ENCODE measurements at places on chromosomes 5 and 9. TPM values are rescaled to one million over a fixed set of nuclear protein-coding genes. Genes with fewer than 3 reads are reported as not detected.
A peak's percentile ranks its signal among the peaks of the same experiment; 100 is the strongest.

Gene SLC6A3
- not detected for total RNA-seq

DNA sequence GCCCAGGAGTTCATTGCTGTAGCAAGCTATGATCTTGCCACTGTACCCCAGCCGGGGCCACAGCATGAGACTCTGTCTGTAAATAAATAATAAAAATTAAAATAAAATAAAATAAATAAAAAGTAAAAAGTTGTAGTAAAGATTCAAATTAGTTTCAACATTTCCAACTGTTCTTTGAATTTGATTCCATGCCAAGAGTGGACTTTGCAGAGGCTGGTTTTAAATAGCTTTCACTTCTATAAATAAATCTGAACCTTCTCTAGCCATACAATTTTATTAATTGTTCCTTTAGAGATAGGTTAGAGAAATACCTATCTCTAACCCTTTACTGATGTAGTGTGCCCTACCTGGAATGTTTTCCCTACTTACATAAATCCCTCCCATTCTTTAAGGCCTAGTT, 129.7 kb upstream of the SLIT3 start:
- DNase-seq = no peak

Gene EPB41L4A
- 10.5 TPM for total RNA-seq

GRCh38 chr9:130444565-130445221, at the start of gene ASS1:
Gene ASS1, plus strand, starts transcription at chr9:130444961. Its CDS starts 7,268 bp downstream, at chr9:130452229.
- DNase-seq = peak; percentile 81

- DNase-seq = no peak
Observed at GRCh38 chr9:91150273-91150997, 211.3 kb downstream of the AUH start.

Gene SRD5A1
- total RNA-seq = 29.9 TPM

Gene INSL6
- total RNA-seq = not detected

GRCh38 chr9:99069546-99069945, 35.4 kb upstream of the TGFBR1 start:
- DNase-seq = no peak

Gene DBH
- total RNA-seq = not detected

Gene SLC34A1
- not detected for total RNA-seq

GRCh38 chr5:6719896-6720560, 6.8 kb downstream of the TENT4A start:
- DNase-seq = peak; percentile 29

GRCh38 chr9:88748566-88749261, 213.7 kb downstream of the NXNL2 start:
- no peak for DNase-seq

Gene BSPRY
- total RNA-seq = 0.32 TPM

GRCh38 chr9:129650680-129651235, 8.8 kb upstream of the ASB6 start:
- no peak for DNase-seq

DNA sequence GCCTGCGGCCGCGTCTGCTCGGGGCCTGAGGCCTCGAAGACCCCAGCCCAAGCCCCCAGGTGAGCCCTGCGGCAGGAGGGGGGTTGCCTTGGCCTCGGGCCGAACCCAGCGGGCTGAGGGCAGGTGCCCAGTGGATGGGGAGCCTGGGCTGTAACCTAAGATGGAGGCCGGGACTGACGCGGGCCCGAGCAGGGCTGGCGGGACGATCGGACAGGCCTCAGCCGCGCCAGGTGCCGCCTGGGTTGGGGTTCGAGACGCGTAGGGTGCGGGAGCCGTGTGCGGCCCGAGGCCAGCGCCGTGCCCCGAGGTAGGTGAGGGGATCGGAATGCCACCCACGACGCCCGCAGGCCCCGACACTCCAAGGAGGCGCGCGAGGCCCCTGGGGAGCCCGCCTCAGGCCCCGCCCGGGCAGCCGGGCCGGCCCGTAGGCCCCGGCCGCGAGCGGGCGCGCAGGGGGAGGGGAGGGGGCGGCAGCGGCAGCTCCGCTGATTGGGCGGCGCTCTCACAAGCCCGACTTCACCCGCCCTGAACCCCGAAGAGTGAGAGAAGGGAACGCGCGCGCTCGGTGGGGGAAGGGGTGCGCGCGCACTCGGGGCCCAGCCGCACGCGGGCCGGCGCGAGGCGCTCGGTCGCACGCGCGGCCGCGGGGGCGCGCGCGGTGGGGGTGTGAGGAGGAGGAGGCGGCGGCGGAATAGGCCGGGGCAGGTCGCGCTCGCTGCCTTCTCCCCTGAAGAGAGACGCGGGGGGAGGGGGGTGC, at the start of gene NSD1:
TSS of gene NSD1 (plus strand) at position 678 of the 757 bp plus-strand sequence. CDS start 1,331 bp downstream, outside the sequence.
- DNase-seq = peak; percentile 85

- no peak for DNase-seq
Observed at GRCh38 chr5:166330036-166330435, 1961.4 kb upstream of the WWC1 start.

Measured in cardiac muscle cell (in vitro differentiated cells and primary cell).